ENCODE measurements at places on chromosomes 1 and 21.
A peak's percentile ranks its signal among the peaks of the same experiment; 100 is the strongest.

DNA sequence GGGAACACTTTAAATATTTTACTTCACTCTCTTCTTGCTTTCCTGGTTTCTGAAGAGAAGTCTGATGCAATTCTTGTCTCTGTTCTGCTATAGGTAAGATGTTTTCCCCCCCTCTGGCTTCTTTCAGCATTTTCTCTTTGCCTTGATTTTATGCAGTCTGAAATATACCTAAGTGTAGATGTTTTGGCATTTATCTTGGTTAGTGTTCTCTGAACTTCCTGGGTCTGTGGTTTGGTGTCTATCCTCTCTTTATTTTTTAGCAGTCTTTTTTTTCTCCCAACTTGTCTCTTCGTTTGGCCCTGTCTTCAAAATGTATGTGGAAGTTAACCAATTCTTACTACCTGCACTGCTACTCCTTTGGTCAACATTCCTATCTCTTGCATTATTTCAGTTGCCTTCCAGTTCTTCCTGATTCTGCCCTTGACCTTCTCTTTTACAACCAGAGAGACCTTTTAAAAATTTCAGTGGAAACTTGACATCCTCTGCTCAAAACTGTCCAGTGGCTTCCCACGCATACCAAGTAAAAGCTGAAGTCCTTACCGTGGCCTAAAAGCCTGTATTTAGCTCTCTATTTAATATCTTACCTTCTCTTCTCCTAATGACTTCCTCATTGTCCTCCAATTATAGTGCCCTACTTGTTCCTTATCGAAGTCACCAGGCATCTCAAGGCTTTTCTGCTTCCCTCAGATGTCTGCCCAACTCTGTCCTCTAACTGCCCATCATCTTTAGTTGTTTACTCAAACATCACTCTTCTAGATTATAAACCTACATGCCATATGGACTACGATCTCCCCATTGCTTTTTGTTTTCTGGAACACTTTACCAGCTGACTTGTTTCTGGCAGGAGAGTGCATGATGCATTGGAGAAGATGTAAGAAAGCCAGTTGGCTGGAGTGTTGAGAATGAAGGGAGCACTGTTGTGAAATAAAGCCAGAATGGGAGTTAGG, 40.9 kb downstream of the RAP1A start:
- no peak for DNase-seq

DNA sequence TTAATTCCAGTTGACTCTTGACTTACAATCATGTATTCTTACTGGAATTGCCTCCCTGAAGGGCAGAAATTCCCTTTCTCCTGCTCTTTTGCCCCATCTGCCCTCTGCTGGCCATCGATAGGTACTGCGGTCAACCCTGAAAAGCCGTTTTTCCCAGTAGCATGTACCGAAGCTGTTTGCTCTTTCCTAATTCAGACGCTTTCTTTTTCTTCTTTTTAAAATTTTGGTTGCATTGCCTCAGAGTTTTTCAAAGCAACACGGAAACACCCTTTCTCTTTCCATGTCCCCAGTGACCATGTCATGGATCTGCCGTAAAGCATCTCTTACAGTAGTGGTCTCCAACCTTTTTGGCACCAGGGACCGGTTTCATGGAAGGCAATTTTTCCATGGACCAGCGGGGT, 164.2 kb upstream of the C1orf21 start:
- peak; percentile 43 for DNase-seq

- no peak for DNase-seq
These were observed 167.3 kb downstream of the ZZZ3 start for GRCh38 chr1:77514921-77515776.

DNA sequence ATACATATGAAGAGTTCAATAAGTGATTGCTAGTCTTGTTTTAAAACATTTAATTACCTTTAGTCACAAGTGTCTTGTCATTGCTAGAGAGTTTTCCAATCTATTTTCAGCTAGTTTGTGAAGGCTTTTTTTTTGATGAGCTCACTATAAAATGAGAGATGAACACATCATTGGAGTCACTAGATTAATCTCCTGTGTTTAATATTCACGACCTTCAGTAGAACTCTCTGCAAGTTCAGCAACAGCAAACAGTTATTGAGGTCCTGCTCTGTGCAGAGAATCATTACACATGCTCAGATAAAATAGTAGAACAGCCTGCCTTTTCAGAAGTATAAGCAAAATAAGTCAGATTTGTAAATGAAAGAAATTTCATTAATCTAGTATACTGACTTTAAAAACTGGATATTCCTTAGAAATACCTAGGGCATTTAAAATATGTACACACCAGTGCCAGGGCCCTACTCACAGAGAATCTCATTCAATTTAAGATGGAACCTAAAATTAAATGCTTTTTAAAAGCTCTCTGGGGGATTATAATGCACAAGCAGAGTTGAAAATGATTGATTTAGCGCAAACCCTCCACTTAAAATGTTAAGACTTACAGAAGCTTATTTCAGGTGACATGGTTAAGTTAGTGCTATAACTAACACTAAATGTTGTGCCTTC, 30.5 kb downstream of the KRTAP20-3 start:
- DNase-seq = no peak

DNA sequence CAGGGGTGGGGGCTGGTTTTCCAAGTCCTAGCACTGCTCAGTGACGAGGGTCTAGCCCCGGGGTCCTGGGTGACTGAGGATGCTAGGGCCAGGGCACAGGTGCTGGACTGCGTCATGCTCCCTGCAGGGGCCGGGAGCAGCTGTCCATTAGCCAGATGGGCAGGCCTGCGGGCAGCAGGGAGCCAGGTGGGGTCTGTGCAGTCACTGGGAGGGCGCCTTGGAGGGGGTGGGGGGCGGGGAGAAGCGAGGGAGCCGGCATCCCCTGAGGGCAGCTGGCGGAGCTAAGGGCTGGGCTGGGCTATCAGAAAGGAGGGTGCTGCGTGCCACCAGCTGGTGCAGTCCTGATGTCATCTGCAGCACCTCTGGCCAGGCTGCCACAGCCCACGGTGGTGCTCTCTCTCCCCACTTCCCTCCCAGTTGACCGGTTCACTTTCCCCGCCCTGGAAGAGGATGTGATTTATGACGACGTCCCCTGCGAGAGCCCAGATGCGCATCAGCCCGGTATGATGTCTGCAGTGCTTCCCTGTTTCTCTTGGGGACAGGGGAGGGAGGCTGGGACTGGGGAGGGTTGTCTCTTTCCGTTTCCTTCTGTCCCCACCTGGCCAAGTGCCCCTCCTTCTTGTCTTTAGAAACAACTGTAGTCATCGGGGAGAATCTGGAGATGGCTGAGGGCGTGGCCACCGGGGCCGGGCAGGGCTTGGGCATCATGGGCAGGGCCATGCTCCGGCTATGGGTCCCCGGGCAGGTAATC, 63.8 kb downstream of the ARHGEF10L start:
- DNase-seq = no peak

DNA sequence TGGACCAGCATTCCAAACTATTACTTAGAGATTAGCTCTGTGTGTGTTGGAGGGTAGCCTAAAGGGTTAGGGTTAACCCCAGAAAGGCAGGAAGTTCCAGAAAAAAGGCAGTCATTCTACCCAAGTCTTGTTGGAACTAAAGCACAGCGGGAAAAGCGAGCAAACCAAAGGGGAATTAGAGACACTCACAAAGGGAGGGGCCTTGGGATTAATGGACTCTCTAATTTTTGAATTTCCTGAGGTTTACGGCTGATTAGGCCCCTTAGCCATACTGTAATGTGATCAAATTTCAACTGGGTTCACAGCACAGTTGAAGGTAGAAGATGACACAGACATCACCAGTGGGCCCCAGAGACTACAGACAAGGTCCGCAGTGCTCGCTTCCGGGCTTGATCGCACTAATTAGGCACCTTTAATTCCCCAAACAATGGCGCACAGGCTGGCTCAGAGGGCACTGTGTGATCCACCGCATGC, 28.3 kb downstream of the CAPZB start:
- DNase-seq = no peak

DNA sequence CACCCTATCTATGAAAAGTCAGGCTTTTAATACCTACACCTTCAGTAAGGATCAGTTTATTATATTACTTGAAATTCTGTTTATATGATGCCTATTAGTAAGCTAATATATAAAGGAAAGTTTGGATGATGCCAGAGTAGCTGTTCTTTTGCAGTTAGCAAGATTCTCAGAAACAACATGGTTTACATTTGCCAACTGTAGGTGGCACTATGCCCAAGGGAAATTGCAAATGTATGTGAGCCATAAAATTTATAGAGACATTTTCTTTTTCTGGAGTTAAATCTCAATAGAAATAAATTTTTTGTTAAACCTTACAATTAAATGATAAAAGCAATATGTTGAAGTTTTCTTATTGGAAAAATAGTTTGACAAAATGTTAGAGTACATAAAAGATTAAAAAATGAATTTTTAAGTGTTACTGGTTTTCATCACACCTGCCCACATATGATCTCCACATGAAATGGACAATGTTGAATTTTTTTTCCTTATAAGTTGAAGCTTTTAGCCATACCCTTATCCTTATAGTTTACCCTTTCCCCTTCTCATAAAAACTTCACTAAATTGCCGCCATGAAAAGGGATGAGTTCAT, 32.1 kb upstream of the EPHX4 start:
- DNase-seq = peak; percentile 51

GRCh38 chr1:26787706-26788514, at the start of gene PIGV:
Gene PIGV, plus strand, starts transcription at chr1:26787950. Its CDS starts 2,866 bp downstream, at chr1:26790816.
- peak; percentile 91 for DNase-seq

DNA sequence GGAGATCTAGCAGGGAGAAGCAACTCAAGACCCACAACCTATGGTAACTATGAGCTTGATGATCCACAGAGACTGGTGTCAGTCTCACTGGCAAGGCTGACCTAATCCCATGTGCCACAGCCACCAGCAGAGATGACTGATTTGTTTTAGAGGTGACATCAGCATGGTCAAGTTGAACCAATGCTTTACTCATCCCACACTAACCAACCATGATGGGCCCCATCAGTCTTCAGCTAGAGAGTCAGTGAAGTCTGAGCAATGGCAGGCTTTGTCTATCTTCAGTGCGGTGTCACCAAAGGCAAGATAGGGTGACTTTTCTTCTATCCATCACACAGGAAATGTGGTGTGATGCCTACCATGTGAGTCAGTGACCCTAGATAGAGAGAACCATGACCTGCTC, 1470.7 kb downstream of the NCAM2 start:
- DNase-seq = no peak

GRCh38 chr21:38438462-38438893, 59.8 kb downstream of the ERG start:
- DNase-seq = no peak

DNA sequence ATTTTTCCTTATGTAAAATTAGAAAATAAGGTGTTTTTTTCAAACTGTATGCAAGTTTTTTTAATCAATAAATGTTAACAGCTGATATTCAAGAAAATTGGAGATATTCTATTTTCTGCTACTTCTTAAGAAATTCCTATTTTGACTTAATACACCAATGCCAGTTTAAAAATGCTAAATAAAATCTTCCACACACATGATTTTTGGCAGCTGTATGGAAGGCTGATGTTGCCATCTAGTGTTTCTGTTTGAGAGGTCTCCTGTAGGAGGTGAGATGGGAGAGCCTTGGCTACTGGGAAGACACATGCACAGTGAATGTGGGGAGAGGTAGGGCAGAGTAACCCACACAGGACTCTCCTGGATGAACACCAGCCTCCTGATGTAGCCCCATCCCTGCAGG, 29.2 kb upstream of the OR2B11 start:
- peak; percentile 14 for DNase-seq

- DNase-seq = no peak
These were observed 871 bp downstream of the TUFT1 start for GRCh38 chr1:151540982-151541377.

- DNase-seq = no peak
These were observed 35.8 kb downstream of the OLFML3 start for GRCh38 chr1:114015075-114015474.

DNA sequence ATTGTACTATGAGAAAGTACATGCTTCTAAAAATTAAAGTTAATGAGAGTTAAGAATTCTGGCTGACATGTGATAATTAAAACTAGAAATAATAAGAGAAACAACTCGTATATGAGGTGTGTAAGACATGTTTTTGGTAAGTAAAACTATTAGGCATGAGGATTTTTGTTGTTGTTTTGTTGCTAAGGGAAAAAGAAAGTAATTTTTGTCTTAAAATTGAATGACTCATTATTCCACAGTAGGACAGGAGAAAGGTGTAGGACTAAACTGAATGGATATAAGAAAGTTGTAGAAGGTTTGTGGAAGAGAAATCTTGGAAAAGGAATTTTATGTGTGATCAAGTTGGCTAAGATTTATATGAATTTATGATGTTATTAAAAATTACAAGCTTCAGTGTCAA, 54.8 kb downstream of the TBX19 start:
- DNase-seq = no peak

Data from activated CD4-positive, alpha-beta T cell treated with anti-CD3 and anti-CD28 coated beads for 48 hours (primary cell).